Vagina (tissue), 2 donors: ENCODE measurements at places on chromosomes 1 and 21. TPM values are rescaled to one million over a fixed set of nuclear protein-coding genes. Genes with fewer than 3 reads are reported as not detected.

GRCh38 chr1:8392522-8392921 is 74.6 kb downstream of the SLC45A1 start:
- DNase-seq = peak; percentile 69

The HMCN1 gene
- total RNA-seq = 10.6 TPM

The ADAMTS4 gene
- total RNA-seq = 78.3 TPM

- DNase-seq = no peak
Measured at GRCh38 chr1:59543211-59543668, 246.3 kb downstream of the FGGY start.

DNA sequence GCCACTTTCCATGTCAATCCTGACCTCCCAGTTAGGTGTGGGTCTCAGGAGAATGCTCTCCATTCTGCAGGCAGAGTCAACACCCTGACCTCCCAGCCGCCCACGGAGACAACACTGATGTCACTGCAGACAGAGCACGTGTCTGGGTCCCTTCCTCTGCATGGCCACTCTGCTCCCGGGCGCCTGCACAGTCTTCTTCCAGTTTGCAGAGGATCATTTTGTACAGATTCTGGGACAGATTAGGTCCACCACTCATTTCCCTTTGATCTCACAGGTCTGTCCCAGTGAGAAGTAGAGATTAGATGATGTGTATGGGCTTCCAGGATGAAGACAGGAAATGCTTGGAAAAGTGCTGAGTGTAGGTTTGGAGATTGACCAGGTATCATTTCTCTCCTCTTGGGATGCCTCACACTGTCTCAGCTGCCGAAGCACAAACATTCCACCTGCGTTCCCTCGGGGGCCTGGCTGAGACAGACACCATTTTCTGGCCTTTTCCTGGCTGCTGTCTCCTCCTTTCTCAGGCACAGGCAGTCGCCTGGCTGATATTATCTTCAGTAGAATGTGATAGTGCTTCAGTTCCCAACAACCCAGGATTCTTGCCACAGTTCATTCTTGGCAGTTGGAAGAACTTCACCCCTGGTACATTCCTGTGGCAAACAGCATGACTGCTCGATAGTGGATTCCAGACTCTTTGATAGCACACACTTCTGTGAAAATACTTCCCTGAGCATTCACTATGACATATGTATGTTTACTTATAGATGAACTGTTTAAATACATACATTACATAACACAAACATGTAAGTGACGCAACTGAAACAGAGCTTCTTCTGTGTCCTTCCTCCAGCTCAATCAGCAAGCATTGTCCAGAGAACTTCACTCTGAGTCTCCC is 7.9 kb downstream of the MYBPHL start:
- DNase-seq = no peak

The TRAF3IP3 gene
- 7.1 TPM for total RNA-seq

The CFAP107 gene
- not detected for total RNA-seq

DNA sequence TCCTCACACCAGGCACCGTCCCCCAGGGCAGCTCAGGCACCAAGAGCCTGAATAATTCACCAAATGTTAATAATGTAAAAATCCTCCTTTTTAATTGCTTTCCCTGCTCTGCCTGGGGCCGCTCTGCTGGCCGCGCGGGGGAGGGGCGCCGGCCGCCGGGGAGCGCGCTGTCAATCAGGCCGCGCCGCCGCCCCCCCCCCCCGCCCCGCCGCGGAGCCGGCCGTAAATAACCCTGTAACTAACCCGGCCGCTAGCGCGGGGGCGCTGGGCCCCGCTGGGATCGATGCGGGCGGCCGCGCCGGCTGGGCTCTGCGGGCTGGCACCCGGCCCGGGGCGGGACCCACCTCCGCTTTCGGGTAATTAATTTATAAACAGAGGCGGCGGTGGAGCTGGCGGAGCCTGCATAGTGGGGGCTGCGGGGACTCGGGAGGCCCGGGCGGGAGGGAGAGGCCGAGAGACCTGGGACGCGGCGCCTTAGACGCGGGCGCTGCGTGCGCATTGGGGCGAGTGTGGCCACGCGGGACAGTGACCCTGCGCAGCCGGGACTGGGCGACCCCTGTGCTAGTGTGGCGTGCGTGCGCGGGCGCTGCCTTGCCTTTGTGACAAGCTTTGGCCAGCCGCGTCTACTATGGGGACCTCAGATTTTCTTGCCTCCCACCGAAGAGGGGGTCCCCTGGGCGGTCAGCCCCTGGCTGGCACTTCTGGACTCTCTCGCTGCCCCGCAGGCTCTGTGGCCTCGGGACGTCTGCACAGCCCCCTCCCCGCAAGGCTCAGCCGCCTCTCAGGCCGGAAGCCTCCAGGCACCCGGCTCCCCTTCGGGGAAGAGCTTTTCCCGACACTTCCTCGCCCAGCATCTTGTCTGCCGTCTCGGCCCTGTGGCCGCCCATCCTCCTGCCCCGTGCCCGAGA is 16.6 kb downstream of the SAMD11 start:
- no peak for DNase-seq

DNA sequence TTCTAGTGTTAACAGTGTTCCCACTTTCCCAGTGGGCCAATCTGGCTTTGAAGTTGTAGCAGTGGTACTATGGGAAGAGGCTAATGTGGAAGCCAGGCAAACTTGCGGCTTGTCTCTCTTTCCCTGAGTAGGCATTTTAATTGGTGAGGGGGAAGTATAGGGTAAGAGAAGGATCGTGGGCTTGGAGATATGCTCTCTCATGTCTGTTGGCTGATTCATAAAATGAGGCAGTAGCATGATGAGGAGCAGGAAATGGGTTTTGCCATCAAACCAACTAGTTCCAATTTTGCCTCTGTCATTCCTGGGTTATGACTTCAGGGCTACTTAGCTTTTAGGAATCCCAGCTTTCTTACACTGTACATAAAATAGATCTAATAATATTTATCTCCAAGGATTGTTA is 12.1 kb downstream of the C8A start:
- DNase-seq = no peak

The HES2 gene
- 44.7 TPM for total RNA-seq

DNA sequence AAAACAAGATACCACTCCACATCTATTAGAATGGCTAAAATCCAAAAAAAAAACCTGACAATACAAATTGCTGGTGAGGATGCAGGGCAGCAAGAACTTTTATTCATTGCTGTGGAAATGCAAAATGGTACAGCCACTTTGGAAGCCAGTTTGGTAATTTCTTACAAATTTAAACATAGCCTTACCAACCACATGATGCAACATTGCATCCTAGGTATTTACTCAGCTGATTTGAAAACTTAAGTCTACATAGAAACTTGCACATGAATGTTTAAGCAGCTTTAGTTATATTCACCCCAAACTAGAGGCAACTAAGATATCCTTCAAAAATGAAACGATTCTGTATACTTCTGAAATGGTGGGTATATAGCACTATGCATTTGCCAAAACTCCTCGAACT is 178.8 kb upstream of the PDE4B start:
- no peak for DNase-seq

DNA sequence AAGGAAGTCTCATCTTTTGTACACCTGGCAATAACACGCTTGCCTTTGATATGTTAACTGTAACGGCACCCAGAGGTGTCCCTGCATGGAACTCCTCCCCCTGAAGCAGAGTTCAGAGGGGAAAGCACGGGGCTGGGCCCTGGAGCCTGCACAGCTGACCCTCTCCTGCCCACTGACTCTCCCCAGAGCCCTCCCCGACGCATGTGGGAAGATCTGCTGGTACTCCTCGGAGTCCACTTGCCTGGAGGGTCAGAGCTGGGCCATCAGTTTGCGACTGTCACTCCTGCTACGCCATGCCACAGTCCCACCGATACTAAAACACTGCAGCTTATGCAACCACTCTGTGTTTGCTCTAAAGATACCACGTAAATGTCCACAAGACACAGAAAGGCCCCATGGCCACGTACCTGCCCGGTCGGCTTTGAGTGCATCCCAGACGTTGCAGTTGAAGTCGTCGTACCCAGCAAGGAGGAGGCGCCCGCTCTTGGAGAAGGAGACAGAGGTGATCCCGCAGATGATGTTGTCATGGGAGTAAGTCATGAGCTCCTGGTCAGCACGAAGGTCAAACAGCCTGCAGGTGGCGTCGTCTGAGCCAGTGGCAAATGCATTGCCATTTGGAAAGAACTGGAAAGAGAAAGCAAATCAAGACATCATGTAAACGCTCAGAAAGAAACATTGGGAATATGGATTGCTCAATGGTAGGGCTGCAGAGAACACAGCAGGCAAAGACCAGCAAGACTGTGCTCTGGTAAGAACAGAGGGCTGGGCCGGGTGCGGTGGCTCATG is 10.6 kb upstream of the NADK start:
- DNase-seq = no peak

GRCh38 chr1:160040476-160040875 is 8.7 kb upstream of the PIGM start:
- no peak for DNase-seq

- no peak for DNase-seq
Measured at GRCh38 chr1:201538612-201539551, at the start of gene NAV1. TSS of gene NAV1 (plus strand) at chr1:201539127. CDS start at chr1:201622885, 83,758 bp downstream.

The GBP7 gene
- not detected for total RNA-seq

DNA sequence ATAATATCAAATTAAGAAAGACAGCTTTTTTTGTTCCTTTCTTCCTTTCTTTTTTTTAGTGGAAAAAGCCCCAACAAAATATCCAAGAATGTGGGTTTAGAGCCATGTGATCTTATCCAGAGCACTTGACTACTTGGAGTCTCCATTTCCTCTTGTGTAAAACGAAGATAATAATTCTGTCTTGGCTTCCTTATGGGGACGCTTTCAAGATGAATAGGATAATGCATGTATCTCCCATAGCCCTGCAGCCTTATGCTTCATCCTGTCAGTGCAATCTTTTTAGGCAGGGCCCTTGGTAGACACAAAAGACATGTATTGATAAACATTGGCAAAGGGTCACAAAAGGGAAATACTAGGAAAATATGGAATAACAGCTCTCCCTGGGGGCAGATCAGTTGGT is 34.8 kb downstream of the ZBTB18 start:
- DNase-seq = no peak

- no peak for DNase-seq
Measured at GRCh38 chr1:179105393-179105792, 23.5 kb downstream of the TOR3A start.

DNA sequence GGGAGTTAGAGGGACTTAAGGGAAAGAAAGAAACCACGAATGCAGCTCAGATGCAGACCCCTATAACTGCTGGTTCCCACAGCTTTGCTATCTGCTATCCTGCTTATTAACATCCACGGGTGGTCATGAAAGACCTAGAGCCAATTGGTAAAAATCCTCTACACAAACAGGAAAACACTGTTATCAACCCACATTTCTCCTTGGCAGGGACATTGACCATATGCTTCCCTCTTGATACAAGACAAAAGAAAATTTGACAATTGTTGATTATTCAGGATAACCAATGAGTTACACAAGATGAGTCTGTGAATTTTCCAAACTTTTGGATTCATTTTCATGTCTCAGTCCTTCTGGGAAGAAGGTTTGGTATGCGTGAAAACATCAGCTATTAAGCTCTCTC is 90.4 kb downstream of the TIAM1 start:
- no peak for DNase-seq

The PIK3R3 gene
- total RNA-seq = 27.0 TPM

GRCh38 chr1:108089477-108089876 is 110.7 kb downstream of the SLC25A24 start:
- no peak for DNase-seq

DNA sequence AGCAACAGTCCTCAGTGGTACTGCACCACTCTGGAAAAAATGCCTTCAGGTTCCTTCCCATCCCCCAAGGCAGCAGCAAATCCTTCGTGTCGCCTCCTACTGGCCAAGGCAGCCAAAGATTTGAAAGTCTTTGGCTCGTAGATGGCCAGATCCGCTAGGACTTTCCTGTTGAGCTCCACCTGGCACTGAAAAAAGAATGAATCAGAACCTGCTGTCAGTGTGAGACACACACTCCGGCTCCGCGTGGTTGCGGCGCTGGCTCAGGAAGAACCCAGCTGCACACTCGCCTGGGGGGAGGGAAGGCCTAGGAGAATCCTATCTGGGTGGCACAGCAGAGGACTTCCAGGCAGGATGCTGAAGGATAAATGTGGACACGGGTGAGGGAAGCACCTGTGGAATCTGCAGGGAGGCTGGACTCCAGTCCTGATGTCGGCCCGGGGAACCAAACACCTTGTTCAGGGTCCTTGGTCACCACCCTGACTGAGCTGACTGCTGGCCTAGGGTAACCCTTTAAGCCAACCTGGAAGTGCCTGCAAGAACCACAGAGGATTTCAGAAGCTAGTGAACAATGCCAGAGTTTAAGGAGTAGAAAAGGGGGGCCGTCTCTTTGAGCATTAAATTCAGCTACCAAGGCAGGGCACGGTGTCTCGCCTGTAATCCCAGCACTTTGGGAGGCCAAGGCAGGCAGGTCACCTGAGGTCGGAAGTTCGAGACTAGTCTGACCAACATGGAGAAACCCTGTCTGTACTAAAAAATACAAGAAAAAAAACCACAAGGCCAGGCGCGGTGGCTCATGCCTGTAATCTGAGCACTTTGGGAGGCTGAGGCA is 3.2 kb upstream of the CCNL2 start:
- DNase-seq = no peak

GRCh38 chr1:51661081-51661518 is 44.2 kb downstream of the OSBPL9 start:
- no peak for DNase-seq

The FCRL6 gene
- total RNA-seq = not detected

The CDK18 gene
- 27.0 TPM for total RNA-seq

DNA sequence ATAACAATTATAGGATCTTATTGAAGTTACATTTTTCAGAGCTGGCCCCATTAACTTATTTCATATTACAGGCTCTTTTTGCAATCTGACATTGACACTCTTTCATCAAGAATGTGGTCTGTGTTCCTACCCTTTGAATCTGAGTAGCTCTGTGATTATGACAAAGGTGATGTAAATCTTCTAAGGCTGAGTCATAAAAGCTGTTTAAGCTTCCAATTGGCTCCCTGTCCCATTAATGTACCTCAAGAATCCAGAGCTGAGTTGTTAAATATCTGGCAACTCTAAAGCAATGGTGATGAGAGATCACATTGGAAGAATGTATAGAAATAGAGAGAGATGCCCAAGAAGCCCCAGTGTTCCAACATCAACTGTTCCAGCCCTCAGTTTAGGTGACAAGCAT is 178.5 kb upstream of the DEPDC1 start:
- no peak for DNase-seq

- no peak for DNase-seq
Measured at GRCh38 chr1:22457345-22457744, 5.7 kb downstream of the ZBTB40 start.

DNA sequence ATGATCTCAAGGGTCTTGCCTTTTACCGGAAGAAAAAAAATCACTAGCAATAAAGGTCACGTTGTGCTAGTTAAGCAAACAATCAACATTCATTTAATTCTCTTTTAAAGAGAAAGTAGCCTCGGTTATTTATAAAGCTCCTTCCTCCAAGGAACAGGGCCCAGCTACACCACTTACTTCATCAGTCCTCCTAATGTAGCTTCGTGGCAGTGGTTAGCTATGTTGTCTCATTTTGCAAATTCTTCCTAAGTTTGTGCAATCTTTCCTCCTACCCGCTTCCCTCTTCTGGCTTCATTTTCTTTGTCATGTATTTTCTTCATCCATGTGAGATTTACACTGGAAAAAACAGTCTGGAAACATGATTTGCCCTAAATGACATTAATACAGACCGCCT is 554.2 kb downstream of the NUF2 start:
- no peak for DNase-seq
